ENCODE measurements at places on chromosomes 4 and X.

GRCh38 chr4:135724421-135724820 lies 1522.8 kb upstream of the PABPC4L start:
- DNase-seq: no peak

DNA sequence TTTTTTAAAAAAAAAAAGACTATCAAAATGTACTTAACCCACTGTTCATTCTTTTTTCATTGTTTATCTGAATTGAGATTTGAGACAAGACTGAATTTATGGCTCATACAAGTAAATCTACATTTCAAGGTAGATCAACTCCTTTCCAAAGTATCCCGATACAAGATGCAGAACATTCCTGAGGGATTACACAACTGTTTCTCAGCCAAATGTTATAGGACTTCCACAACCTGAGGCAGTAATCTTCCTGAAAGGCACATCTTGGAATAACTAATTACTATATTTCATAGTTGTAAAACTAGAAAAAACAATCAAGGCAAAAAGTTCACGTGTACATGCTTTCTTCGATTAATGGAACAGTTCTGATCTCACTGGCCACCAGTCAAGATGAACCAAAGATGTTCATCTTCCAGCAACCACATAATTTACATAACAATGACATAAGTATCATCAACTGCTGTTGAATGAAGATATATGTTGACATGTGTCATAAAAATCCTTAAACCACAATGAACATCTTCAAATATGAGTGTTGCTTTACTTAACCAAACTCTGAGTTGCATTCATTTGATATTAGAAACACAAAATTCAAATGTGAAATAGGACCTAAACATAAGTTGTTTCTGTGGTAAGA lies 225.2 kb upstream of the DKK2 start:
- DNase-seq: no peak

DNA sequence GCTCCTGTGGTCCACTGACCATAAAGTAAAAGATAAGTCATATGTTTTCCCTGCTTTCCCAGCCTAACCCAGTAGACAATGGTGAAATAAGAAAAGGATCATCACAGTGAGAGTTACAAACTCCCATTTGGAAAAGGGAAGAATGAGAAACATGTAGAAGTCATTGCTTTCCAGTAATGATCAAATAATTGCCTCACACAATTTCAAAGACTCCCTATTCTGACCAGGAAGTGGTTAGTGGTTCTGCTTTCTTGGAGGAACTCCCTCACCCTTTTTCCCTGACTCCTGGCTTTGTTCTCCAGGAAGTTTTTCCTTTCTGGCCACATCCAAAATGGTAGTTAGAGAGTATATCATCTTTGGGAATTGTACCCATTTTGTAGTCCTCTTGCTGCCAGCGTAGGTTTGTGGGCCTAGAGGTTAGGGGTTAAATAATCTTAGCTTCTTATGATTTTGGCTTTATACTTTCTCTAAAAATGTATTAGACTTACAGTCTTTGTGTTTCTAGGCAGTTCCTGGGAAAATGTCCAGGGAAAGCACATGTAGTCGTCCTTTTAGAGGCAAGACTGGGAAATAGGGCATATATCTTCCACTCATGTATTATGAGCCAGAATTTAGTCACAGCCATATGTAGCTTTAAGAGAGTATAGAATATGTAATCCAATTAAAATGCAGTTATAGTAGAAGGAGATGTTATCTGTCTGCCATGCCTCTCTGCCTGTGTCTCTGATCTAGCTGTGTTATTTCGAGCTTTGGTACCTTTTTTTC lies 10.5 kb downstream of the VAMP7 start:
- DNase-seq: no peak

- DNase-seq: peak; percentile 27
These were observed 426.6 kb downstream of the ARHGAP24 start for GRCh38 chr4:85901500-85901899.

DNA sequence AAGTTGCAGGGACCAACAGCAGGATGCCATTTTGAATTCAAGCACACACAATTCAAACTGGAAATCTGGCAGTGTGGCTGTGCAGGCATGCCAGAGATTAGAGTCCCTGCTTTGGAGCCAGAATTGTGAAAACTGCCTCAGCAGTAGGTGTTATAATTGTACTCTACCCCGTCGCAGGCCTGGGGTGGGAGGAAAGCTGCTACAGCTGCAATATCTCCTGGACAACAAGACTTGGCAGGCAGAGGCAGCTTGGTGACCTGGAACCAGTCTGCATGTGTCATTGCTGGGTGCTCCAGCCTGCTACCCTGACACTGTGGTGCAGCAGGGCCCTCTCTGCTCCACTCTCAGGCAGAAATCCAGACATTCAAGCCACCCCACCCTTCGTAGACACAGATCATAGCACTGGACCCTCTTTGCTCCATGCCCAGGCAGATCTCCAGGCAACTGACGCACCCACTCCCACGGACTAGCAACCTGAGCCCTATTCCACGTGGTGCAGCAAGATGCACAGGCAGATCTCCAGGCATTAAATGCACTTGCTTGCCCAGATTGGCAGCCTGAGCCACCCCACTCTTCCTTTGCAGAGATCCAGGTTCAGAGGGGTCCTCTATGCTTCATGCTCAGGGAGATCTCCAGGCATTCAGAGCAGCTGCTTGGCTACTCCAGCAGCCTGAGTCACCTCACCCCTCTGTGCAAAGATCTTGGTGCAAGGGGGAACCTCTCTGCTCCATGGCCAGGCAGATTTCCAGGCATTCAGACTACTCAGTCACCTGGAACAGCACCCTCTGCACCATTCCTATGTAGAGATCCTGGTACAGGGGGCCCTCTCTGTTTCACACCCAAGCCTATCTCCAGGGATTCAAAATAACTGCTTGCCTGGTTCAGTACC lies 140.5 kb downstream of the LRBA start:
- no peak for DNase-seq

DNA sequence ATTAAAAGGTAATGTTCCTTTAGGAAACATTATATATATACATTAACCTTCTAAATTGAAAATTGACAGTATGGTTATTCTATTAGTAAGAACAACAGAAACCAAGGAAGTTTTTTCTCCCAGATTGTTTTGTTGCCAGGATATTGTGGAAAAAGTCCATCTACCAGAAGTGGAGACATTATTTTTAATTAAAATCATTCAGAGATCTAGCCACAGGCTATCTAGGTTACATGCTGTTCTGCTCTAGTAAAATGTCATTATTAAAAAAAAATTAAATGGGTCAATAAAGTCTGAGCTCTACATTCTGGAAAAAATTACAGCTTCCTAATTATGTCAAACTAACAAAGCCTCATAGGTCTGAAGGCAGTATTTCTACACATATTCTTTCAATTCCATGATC lies 74.3 kb downstream of the NSG1 start:
- no peak for DNase-seq

GRCh38 chrX:153571534-153571908 lies 27.4 kb downstream of the CCNQ start:
- DNase-seq: no peak

- DNase-seq: no peak
These were observed 109.3 kb upstream of the TBC1D9 start for GRCh38 chr4:140865253-140866217.

DNA sequence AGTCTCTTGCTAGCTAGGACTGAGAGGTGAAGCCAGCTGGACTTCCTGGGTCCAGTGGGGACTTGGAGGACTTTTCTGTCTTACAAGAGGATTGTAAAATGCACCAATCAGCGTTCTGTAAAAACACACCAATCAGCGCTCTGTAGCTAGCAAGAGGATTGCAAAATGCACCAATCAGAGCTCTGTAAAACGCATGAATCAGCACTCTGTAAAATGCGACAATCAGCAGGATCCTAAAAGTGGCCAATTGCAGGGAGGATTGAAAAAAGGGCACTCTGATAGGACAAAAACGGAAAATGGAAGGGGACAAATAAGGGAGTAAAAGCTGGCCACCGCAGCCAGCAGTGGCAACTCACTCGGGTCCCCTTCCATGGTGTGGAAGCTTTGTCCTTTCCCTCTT lies 65.6 kb upstream of the DUSP21 start:
- no peak for DNase-seq

- DNase-seq: no peak
These were observed at the start of gene DSPP for GRCh38 chr4:87608229-87608628. Gene DSPP (plus strand): TSS chr4:87608529. CDS start chr4:87610909, 2,380 bp downstream.

Data from AG08395 (cell line).